Right renal pelvis (tissue), 4 donors: ENCODE measurements at places on chromosomes 7 and 10. TPM values are rescaled to one million over a fixed set of nuclear protein-coding genes. Genes with fewer than 3 reads are reported as not detected.

The COMTD1 gene
- polyA plus RNA-seq, result 5.4 TPM

- DNase-seq, result no peak
Observed at GRCh38 chr7:143394777-143395176, 13.6 kb downstream of the ZYX start.

DNA sequence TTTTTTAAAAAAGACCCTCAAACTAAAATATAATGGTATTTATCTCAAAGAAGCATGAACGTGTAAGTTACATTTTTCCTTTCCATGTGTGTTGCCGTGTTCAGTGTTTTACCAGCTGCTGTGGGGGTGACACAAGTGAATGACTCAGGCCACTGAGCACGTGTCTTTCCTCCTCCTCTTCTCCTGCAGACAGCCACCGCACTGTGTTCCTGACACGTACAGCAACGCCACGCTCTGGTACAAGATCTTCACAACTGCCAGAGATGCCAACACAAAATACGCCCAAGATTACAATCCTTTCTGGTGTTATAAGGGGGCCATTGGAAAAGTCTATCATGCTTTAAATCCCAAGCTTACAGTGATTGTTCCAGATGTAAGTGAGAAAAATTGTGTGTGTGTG, 29.7 kb downstream of the TMEM248 start:
- no peak for DNase-seq

GRCh38 chr7:142133731-142134148, 22.2 kb downstream of the MGAM2 start:
- no peak for DNase-seq
